Astrocyte (in vitro differentiated cells and primary cell): ENCODE measurements at places on chromosomes 3 and 15. TPM values are rescaled to one million over a fixed set of nuclear protein-coding genes. Genes with fewer than 3 reads are reported as not detected.
A peak's percentile ranks its signal among the peaks of the same experiment; 100 is the strongest.

DNA sequence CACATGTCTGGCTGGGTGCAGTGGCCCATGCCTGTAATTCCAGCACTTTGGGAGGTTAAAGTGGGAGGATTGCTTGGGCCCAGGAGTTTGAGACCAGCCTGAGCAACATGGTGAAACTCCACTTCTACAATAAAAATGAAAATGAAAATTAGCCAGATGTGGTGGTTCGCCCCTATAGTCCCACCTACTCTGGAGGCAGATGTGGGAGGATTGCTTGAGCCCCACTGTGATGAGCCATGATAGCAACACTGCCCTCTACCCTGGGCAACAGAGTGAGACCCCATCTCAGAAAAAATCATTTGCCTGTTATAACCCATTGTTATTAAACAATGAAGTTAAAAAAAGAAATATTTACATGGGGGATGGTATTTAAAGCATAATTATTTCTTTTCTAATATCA lies 240.1 kb upstream of the ZPLD1 start:
- DNase-seq: no peak

DNA sequence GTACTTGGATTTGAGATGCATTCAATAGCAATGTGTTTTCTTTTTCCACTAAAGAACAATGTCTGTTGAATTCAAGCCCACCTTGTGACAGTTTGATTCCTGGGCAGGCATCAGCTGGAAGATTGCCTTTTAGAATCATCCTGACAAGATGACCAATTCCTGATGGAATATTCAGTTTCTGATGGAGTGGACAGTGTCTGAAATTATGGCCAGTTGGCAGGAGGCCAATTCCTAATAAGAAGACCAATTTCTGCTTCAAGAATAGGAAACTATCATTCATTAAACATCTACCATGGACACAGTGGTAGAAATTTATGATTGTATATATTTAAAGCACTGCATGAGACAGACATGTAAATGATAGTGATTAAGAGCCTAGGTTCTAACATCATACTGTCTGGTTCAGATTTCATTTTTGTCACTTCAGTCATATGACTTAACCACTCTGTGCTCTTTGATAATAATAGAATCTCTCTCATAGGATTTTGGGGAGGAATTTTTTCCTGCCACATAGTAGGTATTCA lies 133.6 kb downstream of the CLSTN2 start:
- DNase-seq: no peak

DNA sequence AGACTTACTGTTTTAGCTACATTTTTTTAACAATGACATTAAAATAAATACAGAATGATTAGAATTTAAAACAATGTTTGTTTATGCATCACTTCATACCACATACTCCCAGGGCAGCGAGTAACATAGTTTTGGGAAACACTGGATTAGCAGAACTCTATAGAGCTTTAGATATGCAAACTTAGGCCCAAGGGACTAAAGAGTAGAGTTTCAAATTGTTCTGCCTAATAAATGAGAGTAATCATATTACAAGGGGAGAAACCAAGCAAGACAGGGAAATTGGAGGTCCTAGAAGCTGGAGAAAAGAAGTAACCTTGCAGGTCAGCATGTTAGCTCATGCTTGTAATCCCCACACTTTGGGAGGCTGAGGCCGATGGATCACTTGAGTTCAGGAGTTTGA lies 3.6 kb upstream of the DAZL start:
- no peak for DNase-seq

DNA sequence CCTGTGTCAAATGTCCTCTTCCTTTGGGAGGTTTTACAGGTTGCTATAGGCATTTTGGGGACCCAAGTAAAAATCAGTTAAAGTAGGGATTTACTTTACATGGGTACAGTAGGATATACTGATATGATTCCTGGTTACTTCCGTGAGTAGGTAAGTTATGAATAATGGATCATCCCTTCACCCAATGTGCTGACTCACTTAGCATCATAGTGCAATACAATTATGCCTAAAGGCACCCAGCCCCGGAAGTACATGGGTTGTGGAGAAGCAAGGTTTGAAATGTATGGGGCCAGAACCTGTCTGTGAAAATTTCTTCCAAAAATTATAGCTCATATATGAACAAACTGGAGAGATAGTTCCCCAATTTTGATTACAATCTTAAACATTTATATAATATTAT lies 64.0 kb downstream of the GLB1 start:
- DNase-seq: no peak

DNA sequence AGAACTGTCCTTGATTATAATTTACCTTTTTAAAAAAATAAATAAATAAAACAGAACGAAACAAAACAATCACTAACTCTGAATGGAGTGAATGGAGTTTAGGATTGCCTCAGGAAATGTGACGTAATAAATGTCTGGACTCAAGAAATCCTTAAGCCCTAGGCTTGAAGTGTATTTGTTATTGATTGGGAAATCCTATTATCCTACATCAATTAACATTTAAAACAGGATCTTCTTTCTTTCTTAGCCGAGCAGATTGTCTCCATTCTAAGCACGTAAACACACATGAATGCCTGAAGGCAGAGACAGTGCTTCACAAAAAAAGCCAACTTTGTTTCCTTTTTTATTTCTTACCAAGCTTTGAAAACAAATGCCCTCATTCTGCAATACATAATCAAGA lies 33.4 kb downstream of the KAT2B start:
- no peak for DNase-seq

DNA sequence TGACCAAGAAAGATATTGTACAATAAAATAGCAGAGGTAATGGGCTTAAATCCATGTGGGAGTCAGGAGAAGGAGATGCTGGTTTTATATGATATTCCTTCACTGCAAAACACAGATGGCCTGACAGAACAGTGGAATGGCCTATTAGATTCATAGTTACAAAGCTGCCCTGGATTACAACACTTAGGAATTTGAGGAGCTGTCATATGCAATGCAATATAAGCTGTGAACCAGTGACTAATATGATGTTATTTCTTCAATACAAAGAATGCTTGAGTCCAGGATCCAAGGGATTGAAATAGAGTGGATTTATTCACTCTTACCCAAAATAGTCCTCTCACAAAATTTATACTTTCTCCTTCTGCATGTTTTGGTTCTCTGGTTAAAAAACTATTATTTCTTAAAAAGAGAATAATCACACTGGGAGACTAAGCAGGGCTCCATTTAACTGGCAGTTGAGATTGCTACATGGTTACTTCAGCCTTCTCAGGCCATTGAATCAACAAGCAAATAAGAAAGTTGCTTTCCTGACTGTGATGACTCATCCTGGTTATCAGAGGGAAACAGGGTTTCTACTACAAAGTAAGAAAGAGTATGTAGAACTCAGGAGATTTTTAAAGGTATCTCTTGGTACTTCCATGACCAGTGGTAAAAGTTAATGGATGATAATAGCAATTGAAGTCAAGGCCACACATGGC lies 79.8 kb upstream of the ZPLD1 start:
- peak; percentile 38 for DNase-seq

GRCh38 chr3:31533169-31534064 lies 692 bp downstream of the STT3B start:
- DNase-seq: peak; percentile 8

- DNase-seq: peak; percentile 83
These were observed 73.8 kb downstream of the FLNB start for GRCh38 chr3:58082047-58082446.

GRCh38 chr15:71957026-71957425 lies 146.7 kb downstream of the NR2E3 start:
- DNase-seq: peak; percentile 11

GRCh38 chr15:58491499-58492202 lies 59.9 kb downstream of the LIPC start:
- DNase-seq: no peak

DNA sequence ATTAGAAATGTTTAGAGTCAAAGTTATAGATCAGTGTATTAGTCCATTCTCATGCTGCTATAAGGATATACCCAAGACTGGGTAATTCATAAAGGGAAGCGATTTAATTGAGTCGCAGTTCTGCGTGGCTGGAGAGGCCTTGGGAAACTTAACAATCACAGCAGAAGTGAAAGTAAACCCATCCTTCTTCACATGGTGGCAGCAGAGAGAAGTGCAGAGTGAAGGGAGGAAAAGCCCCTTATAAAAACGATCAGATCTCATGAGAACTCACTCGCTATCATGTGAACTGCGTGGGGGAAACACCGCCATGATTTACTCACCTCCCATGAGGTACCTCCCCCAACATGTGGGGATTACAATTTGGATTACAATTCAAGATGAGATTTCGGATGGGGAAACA lies 871.5 kb downstream of the DIPK2A start:
- DNase-seq: no peak

DNA sequence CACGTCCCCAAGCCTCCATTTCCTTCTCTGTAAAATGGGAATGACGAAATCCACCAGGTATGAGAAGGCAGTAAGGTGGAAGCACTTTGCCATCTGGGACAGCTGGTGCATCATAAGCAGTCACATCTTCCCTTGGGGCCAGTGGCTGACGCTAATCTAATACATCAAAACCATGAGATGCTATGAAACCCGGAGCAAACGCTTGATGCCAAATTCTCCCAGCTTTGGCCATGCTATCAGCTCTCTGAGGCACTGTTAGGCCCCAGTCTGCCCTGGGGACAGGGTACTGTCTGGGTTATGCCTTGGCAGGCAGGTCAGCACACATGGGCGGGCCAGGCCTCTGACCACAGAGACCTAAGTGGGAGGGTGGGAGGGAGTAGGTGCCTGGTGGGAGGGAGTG lies 66.1 kb downstream of the ADAMTS17 start:
- no peak for DNase-seq

- DNase-seq: peak; percentile 53
These were observed 40.7 kb downstream of the C2CD4B start for GRCh38 chr15:62124176-62124972.

GRCh38 chr3:58039601-58040000 lies 31.4 kb downstream of the FLNB start:
- no peak for DNase-seq

DNA sequence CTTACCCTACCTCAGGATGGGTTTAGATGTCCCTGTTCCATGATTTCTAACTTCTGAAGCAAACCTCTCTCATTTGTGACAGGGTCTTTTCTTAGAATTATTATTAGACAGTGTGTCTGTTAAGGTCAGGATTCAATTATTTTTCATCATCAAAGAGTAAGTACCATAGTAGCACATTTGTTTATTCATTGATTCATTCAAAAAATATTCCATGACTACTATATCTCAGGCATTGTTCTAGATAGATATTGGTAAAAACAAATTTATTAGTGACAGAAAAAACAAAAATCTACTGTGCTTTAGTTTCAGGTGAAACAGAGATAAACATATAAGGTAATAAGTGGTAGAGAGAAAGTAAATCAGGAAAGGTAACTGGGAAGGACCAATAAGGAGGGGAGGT lies 3.5 kb upstream of the PLOD2 start:
- DNase-seq: no peak

- DNase-seq: no peak
These were observed 127.9 kb downstream of the GADL1 start for GRCh38 chr3:30766522-30766921.

DNA sequence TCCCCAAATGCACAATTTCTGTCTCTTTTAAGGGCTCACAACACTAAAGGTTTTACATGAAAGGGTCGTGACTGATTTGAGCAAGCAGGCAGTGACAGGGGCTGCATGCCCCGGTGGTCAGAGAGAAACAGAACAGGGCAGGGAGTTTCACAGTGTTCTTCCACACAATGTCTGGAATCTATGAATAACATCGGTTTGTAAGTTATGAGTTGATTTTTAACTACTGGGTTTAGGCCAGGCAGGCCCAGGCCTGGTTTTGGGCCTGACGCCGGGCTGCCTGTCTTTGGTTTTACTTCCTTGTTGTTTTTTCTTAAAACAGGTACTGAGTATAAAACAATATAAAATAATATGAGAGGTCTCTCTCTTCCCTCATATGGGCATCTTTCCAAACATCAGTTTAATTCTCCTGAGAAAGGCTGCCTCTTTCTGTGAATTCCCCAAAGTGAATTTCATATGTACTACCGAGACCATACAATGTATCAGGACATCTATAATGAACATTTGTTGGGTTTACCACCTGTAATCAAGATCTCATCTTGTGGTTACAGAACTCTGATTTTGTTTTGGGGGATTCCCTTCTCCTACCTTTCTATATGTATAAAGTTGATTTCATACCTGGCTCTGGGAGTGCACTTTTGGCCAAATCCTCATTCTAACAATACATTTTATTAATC lies 74.4 kb downstream of the CD200 start:
- DNase-seq: no peak

GRCh38 chr3:22555753-22556435 lies 647.2 kb upstream of the UBE2E2 start:
- DNase-seq: no peak

- DNase-seq: peak; percentile 86
These were observed 219.3 kb upstream of the ATP10A start for GRCh38 chr15:26082221-26083109.

GRCh38 chr15:70608144-70608543 lies 155.2 kb downstream of the UACA start:
- peak; percentile 81 for DNase-seq

- DNase-seq: no peak
These were observed 35.2 kb downstream of the NR1I2 start for GRCh38 chr3:119817071-119817470.

- no peak for DNase-seq
These were observed 32.6 kb upstream of the TBC1D5 start for GRCh38 chr3:17775073-17775472.

Gene MOBP
- total RNA-seq: 0.16 and 0.41 TPM in 2 replicates

Gene GPR176
- total RNA-seq: 33.5 and 35.4 TPM in 2 replicates

Gene PIK3CA
- 28.0 and 29.7 TPM in 2 replicates for total RNA-seq

Gene XCR1
- not detected in 2 replicates for total RNA-seq

Gene FGF12
- total RNA-seq: 1.4 and 1.8 TPM in 2 replicates

Gene CILP
- 1.1 and 3.6 TPM in 2 replicates for total RNA-seq

Gene CAMKV
- 0.22 and 0.45 TPM in 2 replicates for total RNA-seq

Gene CSTA
- 0.41 and 0.55 TPM in 2 replicates for total RNA-seq
